Right ventricle myocardium inferior (tissue), 1 donor: ENCODE measurements at places on chromosomes 7 and 10. TPM values are rescaled to one million over a fixed set of nuclear protein-coding genes. Genes with fewer than 3 reads are reported as not detected.
A peak's percentile ranks its signal among the peaks of the same experiment; 100 is the strongest.

DNA sequence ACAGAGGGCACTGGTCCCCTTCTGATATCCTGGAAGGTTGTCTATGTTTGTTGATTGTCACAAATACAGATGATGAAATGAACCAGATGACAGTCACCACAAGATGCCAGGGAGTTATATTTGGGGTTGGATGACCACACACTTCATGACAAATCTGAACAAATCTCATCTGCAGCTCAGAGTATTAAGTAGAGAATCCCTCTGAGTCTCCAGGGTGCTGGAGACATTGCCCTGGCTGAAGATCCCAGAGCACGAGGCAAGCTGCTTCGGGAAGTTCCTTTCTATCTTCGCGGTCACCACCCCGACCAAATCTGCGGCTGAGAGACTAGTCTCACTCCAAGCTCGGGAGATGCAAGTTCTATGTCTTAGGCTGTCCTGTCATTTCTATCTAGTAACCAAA is 9.0 kb downstream of the DENND2A start:
- DNase-seq: no peak

DNA sequence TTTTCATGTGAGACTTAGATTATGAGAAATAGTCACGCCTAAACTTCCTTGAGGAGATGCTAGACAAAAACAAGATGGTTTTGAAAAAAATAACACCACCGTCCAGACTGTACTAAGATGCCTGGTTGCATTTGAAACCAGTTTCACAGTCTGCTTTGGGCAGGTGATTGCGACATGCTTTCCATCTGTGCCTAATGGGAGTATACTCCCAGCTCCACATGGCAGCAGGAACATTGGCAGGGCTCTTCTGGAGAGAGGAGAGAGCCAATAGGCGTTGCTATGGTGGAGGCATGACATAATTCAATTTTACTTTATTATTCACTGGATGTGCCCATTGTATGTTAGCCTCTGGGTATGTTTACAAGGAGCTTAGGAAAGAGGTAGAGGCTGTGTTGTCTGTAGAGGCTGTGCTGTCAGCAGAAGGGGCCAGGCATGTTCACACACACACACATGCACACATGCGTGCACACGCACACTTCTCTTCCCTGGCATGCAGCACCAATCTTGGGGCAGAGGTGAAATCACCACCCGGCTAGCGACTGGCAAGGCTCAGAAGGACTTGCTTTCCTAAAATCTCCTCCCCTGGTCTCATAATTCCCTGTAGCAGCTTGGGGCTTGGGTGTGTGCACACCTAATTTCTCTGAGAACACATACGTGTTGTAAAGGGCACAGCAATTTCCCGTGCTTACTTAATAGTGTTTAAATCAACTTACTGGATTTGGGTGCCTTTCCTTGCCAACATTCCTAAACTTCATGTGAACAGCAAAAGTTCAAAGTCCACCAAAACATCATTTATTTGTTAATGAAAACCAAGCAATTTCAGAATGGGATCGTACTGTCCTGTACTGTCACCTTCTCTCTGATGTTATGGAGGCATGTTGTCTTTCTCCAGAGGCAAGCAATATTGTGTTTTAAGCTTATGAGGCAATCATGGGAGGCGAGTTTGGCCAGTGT is 162.1 kb downstream of the TCF7L2 start:
- no peak for DNase-seq

DNA sequence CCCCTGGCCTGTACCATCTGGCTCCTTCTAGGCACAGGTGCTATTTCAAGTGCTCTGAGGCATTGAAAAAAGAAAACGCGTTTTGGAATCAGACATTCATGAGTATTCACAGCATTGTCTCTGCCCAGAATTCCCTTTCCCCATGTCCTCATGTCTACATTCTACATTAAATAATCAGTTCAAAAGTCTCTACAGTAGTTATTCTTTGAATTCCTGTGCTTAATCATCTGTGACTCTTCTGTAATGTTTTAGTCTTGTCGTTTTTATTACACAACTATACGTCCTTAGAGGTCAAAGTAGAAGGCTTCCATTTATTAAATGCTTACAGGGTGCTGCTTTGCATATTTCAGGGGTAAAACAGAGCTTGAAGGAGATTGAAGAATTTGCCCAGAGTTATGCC is 95.7 kb downstream of the BICC1 start:
- no peak for DNase-seq

- DNase-seq: no peak
These were observed 222.3 kb downstream of the CUX1 start for GRCh38 chr7:102039706-102040105.

DNA sequence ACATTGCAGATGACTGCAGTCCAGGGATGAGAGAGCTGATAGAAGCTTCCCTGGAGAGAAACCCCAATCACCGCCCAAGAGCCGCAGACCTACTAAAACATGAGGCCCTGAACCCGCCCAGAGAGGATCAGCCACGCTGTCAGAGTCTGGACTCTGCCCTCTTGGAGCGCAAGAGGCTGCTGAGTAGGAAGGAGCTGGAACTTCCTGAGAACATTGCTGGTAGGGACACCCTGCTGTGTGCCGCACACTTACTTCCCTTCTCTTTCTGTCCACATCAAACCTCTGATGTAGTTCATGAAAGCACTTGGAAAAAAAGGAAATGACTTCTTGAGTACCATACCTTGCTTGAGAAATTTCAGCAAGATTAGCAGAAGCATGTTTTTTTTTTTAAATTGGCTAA is 25.3 kb downstream of the MAP3K8 start:
- peak; percentile 77 for DNase-seq

DNA sequence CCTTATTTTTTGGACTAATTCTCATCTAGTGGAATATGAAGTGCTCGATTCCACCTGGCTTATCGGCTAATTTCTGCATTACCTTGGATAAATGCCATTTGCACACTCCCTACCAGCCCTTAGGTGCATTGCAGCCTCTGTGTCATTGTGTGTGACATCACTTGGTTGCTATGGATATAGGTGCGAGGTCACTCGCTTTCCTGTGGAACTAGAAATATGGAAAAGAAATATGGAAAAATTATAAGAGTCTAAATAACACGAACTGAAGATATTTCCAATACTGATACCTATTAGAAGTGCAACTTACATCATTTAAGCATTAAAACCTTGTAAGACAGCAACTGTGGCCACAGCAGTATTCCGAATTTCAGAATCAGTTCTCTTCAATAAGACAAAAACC is 2.0 kb downstream of the YWHAG start:
- no peak for DNase-seq

- peak; percentile 20 for DNase-seq
These were observed 135.6 kb downstream of the LHPP start for GRCh38 chr10:124596962-124597845.

GRCh38 chr7:33044401-33044718 is 18.2 kb downstream of the NT5C3A start:
- no peak for DNase-seq

GRCh38 chr7:91005024-91005423 is 259.2 kb upstream of the FZD1 start:
- no peak for DNase-seq

GRCh38 chr10:88491314-88491713 is 91.8 kb downstream of the RNLS start:
- DNase-seq: no peak

GRCh38 chr10:132130286-132131265 is 56.2 kb upstream of the DPYSL4 start:
- peak; percentile 45 for DNase-seq

DNA sequence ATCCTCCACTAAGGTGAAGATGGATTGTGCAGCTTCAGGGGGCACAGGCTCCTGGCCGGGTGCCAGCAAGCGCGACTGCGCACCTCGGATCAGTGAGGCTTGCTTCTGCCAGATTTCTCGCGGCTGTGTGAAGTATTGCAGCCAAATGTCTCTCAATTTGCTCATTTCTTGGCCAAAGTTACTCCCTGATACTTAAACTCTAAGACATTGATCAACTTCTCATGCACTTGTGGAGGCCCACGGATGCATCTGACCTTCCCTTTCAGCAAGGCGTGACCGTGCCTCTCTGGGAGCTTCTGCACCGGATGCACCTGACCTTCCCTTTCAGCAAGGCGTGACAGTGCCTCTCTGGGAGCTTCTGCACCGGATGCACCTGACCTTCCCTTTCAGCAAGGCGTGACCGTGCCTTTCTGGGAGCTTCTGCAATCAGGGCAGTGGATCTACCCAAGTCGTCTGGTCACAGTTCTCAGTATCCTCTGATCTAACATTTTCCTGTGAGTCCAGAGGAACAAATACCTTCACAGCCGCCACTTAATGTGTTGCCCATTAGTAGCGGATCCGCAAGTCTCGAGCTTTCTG is 248.3 kb downstream of the ADARB2 start:
- DNase-seq: no peak

DNA sequence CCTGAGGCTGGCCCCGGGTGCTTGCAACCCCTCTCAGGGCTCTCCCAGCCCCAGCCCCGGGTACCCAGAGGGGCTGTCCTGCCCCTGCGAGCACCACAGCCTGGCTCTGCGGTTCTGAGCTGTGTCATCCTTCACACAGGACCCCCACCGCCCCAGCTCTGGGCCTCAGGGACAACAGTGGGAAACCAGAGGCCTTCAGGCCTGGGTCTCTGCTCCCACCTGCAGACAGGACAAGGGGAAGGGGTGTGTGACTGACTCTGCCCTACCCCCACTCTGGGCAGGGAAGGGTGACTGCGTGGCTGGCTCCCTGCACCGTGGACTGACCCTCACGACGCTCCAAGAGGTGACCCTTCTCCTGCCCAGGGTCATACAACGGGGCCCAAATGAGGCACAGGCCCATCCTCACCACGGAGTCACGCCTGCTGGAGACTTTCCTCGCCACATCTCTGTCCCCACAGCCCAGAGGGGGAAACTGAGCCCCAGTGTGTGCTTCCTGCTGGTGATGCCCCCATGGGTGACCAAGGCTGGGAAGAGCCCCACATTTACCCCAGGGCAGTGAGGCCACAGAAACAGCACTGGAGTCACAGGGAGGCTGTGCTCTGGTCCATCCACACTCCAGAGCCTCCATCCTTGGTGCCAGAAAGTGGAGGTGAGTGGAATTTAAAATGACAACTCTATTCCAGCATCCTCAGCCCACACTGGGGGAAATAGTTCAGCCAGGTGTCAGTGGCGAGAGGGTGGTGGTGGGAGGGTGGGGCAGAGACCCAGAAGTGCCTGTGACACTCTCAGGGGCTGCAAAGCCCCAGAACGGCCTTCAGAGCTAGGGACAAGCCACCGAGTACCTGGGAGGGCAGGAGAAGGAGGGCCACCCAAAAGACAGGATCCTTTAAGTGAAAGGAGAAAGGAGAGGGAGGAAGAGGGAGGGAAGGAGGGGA is 13.6 kb downstream of the CAMK2B start:
- DNase-seq: peak; percentile 47

GRCh38 chr7:34759477-34760125 is 101.6 kb downstream of the NPSR1 start:
- DNase-seq: no peak

DNA sequence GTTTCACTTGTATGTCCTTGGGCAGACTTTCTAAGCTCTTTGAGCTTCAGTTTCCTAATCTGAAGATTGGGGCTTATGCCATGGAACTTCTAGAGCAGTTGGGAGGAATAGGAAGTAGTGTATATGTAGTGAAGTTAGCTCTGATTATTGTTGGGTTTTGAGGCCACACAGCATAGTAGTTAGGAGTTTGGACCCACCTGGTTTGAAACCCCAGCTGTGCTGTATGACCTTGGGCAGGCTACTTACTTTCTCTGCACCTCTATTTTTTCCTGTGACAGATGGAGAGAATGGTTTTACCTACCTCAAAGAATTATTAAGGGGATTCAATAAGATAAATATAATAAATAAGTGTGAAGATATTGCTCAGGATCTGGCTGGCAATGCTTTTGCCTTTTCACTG is 61.4 kb upstream of the ADRB1 start:
- DNase-seq: no peak

DNA sequence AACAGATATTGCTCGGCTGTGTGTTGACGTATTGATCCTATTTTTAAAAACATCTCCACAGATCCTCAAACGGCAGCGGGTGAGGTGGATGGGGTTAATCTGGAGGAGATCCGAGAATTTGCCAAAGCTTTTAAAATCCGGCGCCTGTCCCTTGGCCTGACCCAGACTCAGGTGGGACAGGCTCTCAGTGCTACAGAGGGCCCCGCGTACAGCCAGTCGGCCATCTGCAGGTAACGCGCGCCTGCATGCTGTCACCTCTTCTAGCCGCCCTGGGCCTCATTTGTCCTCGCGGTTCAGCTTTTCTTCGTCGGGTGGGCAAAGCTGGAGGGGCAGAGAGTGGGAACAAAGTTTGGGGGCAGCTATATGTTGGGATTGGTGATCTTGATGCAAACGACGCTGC is 105.7 kb upstream of the YAE1 start:
- DNase-seq: no peak

DNA sequence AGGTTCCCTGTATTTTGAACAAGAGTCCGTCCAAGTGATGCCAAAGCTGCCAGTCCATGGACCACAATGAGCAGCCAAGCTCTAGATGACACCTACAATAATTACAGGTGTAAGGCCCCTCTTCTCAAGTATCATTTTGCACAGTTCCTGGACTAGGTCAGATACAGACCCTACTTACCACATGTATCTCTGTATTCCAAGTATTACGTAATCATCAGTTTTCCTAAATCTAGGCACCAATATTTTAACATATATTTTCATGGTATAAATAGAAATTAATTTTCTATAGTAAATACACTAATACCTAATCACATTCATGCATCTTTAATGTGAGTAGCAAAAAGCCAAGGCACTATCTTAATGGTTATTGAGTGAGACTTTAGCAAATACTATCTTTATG is 157.0 kb upstream of the PRSS1 start:
- no peak for DNase-seq

GRCh38 chr10:61643316-61643751 is 19.4 kb upstream of the CABCOCO1 start:
- DNase-seq: no peak

DNA sequence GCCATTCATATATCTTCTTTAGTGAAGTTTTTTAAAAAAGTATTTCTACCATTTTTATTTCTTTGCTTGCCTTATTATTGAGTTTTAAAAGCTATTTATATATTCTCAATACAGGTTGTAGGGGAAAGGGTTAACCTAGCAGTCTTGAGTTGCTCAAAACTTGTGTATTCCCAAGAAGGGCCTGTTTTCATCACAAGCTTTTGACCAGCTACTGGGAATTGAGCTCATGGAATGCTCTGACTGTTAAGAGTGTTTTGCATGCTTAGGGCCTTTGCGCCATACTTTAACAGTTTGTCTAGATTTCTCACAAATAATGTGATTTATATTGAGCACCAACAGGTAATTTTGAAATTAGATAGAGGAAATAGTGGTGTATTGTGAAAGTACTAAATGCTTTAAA is 72.0 kb upstream of the CALCR start:
- DNase-seq: no peak

SPRN gene
- not detected for total RNA-seq

HOXA9 gene
- total RNA-seq: not detected

GRK5 gene
- 48.6 TPM for total RNA-seq

EIF5AL1 gene
- 0.05 TPM for total RNA-seq

VWDE gene
- not detected for total RNA-seq

TCAF2 gene
- total RNA-seq: 0.38 TPM

CLDN4 gene
- total RNA-seq: not detected

GIMAP6 gene
- 33.5 TPM for total RNA-seq

NRG3 gene
- total RNA-seq: not detected

FXYD4 gene
- not detected for total RNA-seq
